Neural progenitor cell (in vitro differentiated cells): ENCODE measurements at places on chromosomes 1 and 21.

- DNase-seq: no peak
These were observed 352.5 kb downstream of the ZNF326 start for GRCh38 chr1:90347366-90347765.

- DNase-seq: no peak
These were observed 39.6 kb upstream of the COL6A1 start for GRCh38 chr21:45941717-45942546.

DNA sequence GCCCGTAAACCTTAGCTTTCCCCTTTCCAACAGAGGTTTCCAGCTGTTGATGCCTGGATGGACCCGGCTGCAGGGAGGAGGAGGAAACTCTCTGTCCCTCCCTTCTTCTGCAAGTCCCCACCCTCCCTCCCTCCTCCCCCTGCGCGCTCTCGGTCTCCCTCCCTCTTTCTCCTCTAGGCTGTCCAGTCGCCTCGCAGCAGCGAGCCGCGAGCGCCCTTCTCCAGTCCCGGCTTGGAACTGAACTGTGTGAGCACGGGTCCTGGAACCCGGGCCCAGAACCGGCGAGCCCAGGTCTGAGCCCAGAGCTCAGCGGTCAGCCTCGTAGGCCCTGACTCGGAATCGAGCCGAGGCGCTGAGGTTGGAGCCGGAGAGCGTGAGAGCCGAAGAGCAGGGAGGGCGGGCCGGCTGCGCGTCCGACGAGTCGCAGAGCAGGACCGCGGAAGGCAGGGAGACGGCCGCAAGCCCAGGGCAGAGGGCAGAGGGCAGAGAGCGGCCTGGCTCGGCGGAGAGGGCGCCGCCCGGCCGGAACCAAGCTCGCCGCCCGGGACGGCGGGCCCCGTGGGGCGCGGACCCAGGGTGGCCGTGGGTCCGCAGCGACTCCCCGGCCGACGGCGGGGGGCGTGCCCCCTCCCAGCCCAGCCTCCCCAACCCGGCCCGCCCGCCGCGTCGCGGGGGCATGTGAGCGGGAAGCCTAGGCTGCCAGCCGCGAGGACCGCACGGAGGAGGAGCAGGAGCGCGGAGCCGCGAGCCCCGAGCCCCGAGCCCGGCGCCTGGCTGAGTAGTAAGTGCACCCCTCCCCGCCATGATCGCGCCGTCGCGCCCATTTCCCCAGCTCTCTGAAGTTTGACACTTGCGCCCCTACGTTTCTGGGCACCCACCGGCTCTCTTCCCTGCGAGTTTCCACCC lies at the start of gene SOX13:
Gene SOX13, plus strand, starts transcription at position 185 of the 906 bp plus-strand sequence. CDS start 39,801 bp downstream, outside the sequence.
- peak; percentile 93 for DNase-seq

GRCh38 chr1:84570436-84571149 lies 3.6 kb downstream of the CTBS start:
- DNase-seq: no peak

GRCh38 chr1:10727751-10728232 lies 68.7 kb downstream of the CASZ1 start:
- no peak for DNase-seq

DNA sequence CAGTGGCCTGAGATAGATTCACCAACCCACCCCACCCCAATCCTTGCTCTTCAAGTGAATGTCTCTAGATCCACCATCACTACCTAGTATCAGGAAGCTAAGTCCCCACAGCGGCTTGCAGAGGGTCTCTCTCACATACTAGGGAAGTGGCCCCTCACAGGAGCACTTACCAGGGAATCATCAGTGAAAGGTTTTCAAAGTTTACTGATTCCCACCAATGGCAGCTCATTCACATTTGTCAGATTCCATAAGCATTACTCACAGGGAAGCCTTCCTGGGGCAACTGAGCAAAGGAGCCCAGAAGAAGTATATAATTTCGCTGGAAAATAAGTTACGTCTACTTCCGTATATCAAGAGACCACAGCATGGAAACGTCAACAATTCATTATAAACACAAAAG lies 120.8 kb downstream of the GREM2 start:
- no peak for DNase-seq

DNA sequence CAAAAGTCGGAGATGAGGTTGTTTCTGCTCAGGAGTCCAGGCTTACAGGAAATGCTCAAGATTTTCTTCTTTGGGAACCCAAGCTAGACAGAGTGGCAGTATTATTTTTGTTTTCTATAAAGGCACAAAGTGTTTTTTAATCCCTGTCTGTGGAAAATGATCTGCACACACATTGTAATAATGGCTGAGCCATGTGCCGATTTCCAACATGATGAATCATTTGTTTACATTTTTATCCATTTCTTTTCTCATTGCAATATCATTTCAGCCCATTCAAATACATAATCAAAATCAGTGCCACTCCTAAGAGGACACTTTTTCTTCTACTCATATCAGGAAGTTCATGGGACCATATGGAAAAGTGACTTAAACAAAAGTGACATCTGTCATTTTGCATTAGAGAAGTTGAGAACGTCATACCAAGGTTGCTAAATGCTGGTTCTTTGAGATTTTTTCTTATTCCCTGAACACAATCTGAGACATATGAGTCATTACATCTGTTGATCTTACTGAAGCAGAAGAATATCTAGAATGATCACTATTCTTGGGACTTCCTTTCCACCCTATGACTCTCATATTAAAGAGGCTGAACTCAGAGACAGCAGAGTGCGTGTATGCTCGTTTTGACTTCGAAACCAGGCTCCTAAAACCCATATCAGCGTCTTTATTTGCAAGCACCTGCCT lies 44.9 kb downstream of the ACTA1 start:
- no peak for DNase-seq

DNA sequence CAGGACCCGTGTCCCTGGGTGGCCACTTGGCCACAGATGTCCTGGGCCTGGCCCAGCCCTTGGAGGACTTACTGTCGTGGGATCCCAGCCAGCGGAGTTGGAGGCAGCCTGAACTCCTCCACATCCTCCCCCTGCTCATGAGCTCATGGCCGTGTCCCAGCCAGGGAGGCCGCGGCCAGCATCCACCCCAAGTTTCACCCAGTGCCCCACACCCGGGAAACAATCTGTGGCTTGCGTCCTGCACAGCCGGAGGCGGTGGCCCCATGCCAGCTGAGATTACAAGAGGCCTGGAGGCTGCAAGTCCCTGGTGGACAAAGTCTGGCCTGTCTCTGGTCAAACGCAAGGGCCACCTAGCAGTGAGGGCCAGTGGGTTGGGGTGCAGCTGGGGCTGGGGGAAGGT lies 27.5 kb upstream of the TMEM52 start:
- DNase-seq: no peak
